ENCODE measurements at places on chromosomes 1 and 21.

GRCh38 chr21:34110594-34111202, 37.3 kb downstream of the MRPS6 start:
- no peak for DNase-seq

DNA sequence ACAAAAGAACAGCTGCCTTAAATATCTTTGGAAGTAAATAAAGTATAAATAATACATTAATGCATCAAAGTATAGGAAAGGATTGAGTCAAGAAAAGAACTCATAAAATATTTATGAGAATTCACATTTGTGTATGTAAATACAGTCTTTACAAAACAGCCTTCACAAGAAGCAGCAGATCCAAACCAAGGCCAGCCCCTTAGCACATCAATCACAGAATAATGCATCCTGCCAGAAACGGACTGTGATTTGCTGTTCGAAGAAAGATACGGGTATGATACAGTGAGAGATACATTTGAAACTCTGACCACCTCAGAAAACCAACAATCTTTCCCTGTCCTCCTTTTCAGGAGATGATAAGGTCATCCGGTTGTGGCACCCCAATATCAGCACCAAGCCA, 70.9 kb downstream of the WDR64 start:
- no peak for DNase-seq

- DNase-seq: no peak
Measured at GRCh38 chr21:42587036-42587435, 66.4 kb upstream of the PDE9A start.

DNA sequence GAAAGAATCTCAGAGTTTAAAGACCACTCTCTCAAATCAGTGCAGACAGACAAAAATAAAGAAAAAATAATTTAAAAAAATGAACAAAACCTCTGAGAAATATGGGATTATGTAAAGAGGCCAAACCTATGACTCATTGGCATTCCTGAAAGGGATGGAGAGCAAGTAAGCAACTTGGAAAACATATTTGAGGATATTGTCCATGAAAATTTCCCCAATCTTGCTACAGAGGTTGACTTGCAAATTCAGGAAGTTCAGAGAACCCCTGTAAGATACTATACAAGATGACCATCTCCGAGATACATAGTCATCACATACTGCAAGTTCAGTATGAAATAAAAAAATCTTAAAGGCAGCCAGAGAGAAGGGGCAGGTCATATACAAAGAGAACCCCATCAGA, 43.7 kb upstream of the IVNS1ABP start:
- DNase-seq: no peak

- DNase-seq: no peak
Measured at GRCh38 chr1:214747050-214747635, 144.1 kb downstream of the CENPF start.

DNA sequence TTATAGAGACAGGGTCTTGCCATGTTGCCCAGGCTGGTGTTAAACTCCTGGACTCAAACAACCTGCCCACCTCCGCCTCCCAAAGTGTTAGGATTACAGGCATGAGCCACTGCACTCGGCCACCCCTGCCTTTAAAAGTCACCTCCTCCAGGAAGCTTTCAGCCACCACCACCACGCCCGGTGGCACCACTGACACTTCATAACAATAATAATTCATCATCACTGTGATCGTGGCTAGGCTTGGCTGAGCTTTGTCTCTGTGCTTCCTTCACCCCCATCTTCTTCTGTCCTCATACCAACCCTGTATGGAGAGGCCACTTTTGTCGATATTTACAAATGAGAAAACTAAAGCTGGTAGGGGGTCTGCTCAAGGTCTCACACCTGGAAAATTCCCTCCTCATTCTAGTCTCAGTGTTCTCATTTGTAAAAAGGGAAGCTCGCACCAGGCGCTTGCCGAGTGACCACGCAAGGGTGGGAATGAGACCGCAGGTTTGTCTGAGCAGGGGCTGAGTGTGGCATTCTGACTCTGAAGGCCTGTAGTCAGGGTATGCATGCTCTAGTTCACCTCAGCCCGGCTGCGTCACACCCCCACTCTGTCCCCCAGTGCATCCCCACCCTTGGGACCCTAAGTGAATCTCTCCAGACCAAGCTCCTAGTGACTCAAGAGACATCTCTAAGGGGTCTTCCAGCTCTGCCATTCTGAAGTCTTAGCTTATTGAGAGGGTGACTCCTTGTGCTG, 12.9 kb upstream of the EPHA2 start:
- DNase-seq: no peak

GRCh38 chr21:45502006-45502345, 40.3 kb downstream of the SLC19A1 start:
- no peak for DNase-seq

DNA sequence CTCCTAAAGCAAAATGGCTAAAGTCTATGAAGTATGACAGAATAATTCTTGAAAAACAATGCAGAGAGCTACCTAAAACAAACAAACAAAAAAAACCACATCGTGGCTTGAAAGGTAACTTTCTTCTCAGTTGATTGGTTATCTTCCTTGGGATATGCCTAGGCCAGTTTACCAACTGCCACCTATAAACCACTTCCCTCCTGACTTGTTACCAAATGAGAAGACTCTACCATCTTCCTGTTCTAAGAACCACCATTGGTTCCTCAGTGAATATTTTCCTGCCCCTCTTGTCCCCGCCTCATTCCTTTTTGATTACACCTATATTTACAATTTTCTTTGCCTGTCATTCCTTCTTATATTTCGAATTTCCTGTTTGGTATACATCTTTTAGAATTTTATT, 336.6 kb downstream of the SIPA1L2 start:
- DNase-seq: no peak

DNA sequence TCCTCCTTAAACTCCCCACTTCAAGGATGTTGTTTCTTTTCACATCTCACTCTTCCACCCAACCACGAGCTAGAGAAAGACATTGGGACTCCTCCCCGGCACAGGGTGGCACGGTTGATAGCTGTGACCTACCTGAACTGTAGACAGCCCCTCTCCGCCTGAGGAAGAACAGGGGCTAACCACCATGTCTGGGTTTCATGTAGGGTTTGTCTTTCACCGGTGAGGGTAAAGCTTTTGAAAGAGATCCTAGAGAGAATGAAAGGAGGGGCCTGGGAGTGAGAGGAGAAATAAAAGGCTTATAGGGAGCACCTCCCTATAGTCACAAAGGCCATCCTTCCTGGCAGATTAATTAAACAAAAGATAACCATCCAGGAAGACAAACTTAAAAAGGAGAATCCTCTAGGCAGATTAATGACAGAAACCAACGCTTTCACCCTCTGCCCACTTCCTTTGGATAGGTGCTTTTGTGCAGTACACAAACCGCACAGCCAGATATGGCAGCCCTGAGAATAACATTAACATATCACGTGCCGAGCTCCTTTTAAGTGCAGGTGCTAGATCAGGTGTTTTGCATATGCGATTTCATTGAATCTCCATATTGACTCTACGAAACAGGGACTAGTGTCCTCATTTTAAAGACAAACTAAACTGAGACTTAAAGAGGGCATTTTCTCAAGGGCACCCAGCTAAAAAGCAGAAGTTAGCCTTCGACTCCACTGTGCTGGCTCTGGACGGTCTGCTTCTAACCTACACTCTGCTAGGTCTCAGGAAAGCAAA, 178.1 kb upstream of the RUNX1 start:
- no peak for DNase-seq

DNA sequence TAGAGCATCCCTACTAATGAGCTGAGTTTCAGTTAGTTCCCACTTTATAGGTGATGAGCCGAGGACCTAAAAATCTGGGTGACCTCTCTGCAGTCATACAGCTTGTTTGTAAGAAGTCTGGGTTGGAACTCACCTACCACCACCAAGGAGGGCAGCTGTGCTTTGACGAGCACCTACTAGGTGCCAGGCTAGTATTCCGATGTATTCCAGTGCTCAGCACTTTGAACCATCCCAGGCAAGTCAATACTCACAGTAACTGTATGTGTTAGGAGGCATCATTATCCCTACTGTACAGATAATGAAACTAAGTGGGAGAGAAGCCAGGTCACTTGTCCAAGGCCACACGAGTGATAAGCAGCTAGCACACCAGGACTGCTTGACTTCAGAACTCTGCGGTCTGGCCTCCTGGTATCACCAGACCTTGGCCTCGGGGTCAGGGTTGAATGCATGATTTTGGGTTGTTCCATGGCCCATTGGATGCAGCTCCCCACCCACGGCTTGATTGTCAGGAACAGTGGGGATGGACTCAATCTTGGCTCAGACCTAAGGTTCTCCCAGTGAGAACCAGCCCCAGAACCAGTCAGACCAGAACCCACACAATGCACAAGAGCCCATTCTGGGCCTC, 20.7 kb downstream of the ECE1 start:
- DNase-seq: no peak

DNA sequence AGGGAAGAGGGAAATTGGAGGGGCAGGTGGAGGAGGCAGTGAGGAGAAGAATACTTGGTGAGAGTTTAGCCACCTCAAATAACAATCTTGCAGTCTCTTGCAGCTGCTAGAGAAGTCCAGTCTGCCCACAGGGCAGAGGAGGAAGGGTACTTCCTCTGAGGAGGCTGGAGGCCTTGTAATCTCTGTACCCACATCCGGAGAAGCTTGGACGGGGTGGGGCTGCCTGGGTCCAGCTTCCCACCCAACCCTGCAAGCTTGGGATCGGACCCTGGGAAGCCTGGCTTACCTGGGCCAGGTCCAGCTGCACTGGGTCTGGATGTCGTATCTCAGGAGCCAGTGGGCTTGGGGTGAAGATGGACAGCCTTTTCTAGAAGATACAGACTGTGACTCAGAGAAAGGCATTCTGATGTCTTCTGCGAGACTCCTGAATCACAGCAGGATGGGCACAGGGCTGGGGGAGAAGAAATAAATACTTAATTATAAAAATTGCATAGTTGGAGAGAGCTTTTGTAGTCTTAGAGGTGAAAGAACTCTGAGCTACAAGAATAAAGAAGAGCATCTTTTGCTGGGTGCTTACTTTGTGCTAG, 111.8 kb upstream of the JUN start:
- DNase-seq: no peak

DNA sequence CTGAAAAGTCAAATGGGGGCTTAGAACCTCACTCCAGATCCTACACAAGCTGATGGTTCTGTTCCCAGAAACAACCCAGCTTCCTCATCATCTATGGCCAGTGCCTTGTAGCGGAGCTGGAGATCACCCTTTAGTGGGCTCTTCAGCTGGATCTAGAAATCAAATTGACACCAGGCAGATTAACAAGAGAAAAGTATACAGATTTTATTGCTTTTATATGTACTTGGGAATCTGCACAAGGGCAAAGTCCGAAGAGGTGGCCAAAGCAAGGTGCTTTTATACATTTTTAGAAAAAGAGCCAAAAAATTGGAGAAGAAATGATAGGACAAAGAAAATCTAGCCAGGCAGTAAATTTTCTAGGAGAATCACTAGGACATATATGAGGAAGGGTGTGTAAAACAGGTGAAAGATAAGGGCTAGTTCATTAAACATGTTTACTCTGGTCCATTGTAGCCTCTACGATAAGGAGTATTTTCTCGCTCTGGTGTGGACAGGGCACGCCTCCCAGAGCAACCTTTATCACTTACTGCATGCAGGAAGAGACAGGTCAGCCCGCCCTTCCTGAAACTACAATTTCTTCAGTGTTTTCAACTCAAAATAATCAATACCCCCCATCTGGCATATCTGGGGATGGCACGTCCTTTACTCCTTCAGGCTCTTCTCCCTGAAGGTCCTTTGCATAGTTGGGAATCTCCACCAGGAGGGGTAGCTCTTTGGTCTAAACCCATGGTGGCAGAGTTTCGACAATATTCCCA, 14.0 kb upstream of the LGALS8 start:
- DNase-seq: no peak

DNA sequence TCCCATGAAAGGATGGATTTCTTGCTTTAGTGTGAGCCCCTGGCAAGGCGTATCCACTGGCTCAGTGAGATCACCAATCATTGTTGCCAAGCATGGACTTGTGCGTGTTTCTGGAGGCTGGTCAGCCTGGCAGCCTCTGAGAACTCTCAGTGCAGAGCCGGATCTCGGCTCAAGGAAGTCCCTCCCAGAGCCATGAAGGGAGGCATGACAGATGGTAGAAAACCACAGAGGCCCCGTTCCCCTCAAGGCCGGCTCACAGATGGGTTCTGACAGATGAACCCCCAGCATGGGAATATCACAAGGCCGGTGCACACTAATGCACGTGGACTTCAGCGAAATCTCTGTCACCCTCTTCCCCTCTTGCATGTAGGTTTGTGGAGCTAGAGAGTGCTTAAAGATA, 290.5 kb downstream of the AJAP1 start:
- DNase-seq: no peak

DNA sequence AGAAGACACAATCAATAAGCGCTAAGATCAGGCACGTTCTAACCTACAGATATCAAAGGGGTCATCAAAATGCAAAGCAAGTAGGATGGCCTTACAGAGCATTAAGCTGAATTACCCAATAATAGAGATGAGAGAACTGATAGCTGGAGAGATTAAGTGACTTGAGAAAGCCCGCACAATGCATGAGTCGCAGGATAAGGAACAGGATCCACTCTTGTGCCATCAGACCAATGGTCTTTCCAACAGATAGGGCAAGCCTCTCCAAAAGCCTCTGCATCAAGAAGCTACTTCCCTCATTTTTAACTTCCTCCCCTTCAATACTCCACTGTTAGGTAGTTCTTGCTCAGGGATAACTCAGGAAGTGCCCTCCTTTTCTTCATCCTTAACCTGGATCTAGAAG, 2.6 kb downstream of the CHML start:
- DNase-seq: no peak

DNA sequence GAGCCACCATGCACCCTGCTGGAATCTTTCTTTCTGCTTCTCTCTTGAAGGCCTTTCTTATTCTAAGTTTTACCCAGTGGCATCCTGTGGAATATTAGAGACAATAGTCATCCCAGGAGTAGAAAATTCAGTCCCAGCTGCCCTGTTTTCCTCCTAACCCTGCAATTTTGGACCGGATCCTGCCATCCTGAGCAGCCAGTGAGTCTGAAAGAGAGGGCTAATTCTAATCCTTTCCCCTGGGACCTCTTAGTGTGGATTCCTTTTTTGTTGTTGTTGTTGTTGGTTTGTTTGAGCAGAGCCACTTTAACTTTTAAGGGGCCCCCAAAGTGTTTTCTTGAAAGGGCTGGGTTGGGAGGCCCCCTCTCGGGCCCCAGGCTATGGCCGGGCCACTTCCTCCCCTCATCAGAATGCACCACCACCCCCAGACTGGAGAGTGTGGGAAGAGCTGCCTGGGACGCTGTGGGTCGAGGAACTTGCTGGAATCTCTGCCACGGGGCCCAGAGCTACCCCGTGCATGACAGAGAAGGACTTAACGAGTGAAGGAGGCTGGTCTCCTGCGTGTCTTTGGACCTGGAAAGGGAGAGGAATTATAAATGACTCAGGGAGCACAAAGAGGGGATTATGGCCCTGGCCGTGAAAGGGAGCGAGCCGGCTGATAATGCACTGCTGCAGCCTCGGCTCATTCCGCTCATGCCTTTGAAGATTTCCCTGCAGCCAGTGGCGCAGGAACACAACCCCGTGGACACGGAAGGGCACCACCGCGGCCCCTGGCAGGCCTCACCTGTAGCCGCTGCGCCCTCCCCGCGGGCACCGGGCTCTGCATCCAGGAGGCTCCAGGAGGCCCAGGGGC, 81.0 kb upstream of the AKT3 start:
- peak; percentile 80 for DNase-seq
